Stimulated activated CD4-positive, alpha-beta T cell treated with anti-CD3 and anti-CD28 coated beads, TNF-alpha, amount 100 ng/mL, for 1 hour (primary cell): ENCODE measurements at places on chromosomes 6 and 20.

DNA sequence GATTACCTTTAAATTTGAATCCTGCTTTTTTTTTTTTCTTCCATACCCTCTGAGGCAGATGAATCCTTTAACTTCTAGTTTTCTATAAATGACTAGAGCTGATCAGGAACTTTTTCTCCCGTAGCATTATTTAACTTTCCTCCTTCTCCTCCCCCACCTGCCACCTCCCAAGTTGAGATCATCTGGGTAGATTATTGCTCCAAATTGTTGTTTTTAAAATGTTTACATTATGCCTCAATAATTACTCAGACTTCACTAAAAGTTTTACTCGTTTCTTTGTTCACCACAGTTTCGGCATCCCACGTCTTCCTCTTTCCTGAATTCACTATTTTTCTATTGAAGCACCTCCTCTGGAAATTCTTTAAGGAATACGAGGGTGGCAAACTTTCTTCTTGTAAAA is 16.6 kb upstream of the SCUBE3 start:
- DNase-seq, result no peak

- no peak for DNase-seq
Measured at GRCh38 chr20:17807651-17808050, 107.9 kb downstream of the BANF2 start.

- no peak for DNase-seq
Measured at GRCh38 chr20:18904192-18904591, 90.6 kb downstream of the SCP2D1 start.

GRCh38 chr20:11366660-11367059 is 551.0 kb upstream of the BTBD3 start:
- DNase-seq, result no peak

GRCh38 chr20:36259177-36260061 is 23.1 kb downstream of the AAR2 start:
- DNase-seq, result no peak

DNA sequence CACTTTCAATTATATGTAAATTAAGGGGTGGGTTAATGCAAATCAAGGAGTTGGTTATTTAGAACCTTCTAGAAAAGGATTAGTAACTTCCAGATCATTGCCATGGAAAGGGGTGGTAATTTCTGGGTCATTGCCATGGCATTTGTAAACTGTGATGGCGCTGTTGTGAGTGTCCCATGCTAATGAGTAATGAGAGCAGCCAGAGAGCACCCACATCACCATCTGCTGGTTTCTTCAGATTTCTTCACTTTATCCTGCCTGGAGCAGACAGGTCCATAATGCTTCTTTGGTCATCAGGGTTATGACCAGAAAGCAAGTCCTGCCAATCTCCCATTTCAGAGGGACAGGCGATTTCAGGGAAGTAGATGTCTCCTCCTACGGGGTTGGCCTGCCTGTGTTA is 311.3 kb upstream of the CNR1 start:
- no peak for DNase-seq

DNA sequence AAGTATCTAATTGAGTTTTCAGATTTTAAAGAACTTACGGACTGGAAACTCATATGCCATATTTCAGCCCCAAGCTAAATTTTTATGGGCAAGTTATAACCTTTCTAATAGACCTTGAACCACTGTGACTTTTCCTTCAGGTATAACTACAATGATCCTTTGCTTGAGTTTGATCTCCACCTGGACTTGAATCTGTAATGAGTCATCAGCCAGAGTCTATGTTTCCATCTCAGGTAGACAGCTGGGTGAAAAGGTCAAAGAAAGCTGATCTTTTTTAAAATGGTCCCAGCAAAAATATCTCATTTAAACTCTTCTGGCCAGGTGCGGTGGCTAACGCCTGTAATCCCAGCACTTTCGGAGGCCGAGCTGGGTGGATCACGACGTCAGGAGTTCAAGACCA is 88.4 kb upstream of the SGK1 start:
- no peak for DNase-seq

- DNase-seq, result no peak
Measured at GRCh38 chr6:51542475-51542874, 544.9 kb downstream of the PKHD1 start.

DNA sequence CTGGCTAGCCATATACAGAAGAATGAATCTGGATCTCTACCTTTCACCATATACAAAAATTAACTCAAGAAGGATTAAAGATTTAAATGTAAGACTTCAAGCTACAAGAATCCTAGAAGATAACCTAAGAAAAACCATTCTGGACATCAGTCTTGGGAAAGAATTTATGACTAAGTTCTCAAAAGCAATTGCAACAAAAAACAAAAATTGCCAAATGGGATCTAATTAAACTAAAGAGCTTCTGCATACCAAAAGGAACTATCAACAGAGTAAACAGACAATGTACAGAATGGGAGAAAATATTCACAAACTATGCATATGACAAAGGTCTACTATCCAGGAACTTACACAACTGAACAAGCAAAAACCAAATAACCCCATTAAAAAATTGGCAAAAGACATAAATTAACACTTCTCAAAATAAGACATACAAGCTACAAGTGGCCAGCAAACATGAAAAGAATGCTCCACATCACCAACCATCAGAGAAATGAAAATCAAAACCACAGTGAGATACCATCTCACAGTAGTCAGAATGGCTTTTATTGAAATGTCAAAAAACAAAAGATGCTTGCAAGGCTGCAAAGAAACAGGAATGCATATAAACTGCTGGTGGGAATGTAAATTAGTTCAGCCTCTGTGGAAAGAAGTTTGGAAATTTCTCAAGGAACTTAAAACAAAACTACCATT is 66.8 kb upstream of the RSPO3 start:
- no peak for DNase-seq

DNA sequence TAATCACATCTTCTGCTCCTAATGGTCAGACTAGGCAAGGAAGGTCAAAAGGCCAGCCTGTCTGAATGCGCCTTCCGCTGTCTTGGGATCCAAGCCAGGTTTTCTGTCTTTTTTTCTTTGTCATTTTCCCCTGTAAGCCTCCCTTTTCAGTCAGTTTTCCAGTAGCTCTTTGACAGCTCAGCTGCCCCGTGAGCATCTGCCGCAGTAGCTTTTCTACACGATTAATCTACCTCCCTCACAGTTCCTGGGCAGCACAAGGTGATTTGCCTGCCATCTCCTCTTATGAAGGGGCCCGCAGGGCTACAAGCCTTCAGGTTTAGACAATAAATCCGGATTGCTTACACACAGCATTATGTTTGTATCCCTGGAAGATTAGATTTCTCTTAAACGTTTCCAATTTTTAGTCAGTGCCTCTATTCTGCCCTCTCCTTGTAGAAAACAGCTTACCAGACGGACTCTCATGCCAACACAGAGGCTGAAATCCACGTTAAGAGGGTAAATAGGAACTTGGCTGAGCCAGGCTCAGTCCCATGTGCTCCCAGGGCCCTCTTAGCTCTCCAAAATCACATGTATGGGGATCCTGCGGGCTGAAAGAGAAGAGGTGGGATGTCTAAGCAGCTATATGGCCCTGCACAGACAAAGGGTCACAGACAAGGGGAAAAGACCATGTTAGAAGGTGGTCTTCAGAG is 77.2 kb downstream of the LY86 start:
- no peak for DNase-seq
